ENCODE measurements at places on chromosomes 4 and X.

GRCh38 chrX:10001496-10001895 lies 34.3 kb downstream of the CLDN34 start:
- DNase-seq, result no peak

- peak; percentile 24 for DNase-seq
Observed at GRCh38 chrX:10356979-10357378, 200.2 kb downstream of the CLCN4 start.

- DNase-seq, result no peak
Observed at GRCh38 chr4:137361756-137362470, 170.4 kb downstream of the PCDH18 start.

DNA sequence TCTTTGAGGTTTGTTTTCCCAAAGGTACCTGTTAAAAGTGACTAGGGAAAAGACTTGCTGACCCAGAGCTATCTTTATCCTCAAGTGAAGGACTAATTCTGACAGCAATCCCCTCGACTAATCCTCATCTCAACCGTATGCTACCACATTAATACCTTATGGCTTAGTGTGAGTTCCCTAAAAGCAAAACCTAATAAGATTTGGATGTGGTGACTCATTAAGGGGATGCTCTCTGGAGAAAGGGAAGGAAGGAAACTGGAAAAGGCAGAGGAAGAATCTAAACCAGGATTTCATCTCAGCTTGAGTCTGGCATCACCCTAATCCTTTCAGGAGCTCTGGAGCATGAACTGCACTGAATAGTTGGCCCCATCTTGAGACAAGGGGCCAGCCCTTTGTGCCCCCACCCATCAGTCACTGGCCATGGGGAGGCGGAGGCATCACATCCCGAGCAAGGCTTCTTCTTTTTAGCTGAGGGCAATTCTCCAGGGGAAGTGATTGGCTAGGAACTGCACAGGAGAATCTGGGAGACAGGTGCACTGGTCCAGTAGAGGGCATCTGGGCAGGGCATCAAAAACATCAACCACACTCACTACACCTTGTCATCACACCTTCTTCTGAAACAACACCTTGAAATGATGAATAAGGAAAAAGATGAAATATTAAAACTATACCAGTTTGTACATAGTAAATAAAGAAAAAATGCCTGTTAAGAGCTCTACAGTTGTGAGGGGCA lies 6.9 kb upstream of the BBS7 start:
- peak; percentile 3 for DNase-seq

DNA sequence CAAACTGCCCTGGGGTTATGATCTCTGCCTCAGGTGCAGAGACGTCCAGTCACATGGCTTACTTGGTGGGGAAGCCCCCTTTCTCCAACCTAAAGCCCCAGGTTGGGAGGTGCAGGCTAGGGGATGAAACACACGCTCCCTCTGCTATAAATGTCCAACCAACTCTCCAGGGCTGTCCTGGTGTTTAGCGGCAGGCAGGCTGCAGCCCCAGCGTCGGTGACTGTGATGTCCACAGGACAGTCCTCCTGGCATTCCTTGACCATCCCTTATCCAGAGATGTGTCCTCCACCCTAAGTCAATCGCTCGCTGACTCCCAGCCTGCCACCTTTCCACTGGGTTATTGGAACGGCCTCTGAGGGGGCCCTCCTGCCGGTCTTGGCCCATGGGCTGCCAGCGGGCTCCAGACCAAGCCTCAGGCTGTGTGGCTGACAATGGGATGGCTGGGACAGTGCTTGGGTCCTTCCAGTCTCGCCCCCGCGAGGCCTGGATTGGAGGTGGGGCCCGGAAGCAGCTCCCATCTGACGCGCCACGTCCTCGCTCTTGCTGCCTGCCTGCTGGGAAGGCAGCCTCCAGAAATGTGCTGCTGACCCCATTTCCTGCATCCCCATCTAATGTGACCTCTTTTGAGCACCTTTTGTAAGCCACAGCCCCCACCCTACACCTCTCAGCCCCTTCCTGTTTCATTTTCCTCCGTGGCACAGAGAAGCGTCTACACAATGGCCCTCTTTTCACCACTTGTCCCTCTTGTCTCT lies 60.8 kb upstream of the ADRA2C start:
- no peak for DNase-seq

GRCh38 chrX:126394681-126395080 lies 157.9 kb downstream of the DCAF12L1 start:
- DNase-seq, result no peak

Measured in HS-5 (cell line).